Neural crest cell (in vitro differentiated cells): ENCODE measurements at places on chromosomes 7 and 10. TPM values are rescaled to one million over a fixed set of nuclear protein-coding genes. Genes with fewer than 3 reads are reported as not detected.

The SHH gene
- not detected in 2 replicates for total RNA-seq

The KEL gene
- 1.4 and 1.7 TPM in 2 replicates for total RNA-seq

The GALNT11 gene
- total RNA-seq, result 30.6 and 33.7 TPM in 2 replicates

The NOS3 gene
- total RNA-seq, result 6.1 and 7.4 TPM in 2 replicates

The VSTM4 gene
- total RNA-seq, result 2.2 and 2.3 TPM in 2 replicates

The FAM149B1 gene
- total RNA-seq, result 26.8 and 27.2 TPM in 2 replicates

The THNSL1 gene
- 6.3 and 6.5 TPM in 2 replicates for total RNA-seq

- no peak for DNase-seq
Observed at GRCh38 chr10:33365871-33366411, 31.5 kb upstream of the NRP1 start.

DNA sequence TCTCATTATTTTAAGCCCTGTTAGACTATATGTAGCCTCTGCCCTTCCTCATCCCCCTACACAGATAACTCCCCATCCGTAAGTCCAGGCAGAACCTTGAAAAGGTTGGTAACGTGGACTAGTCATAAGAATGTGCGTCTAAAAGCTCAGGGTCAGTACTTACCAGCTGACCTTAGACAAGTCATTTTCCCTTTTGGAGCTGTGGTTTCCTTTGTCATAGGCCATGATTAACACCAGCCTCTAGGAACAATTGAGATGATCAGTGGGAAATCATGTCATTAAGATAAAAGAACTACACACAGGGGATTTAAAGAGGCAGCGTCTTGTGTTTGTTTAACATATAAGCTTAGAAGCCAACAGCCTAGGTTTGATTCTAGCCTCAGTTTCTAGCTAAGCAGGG, 6.9 kb upstream of the UNC5B start:
- DNase-seq, result no peak

DNA sequence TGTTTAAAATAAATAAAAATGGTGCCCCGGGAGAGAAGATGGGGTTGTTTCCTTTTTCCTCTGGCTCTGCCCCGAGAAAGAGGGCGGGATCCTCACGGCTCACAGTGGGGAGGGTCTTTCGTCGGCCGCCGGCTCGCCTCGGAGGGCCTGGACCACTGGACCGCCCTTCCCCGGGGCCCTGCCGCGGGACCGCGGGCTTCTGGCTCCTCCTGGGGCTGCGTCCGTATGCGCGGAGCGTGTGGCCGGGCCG, 3.5 kb upstream of the IGF2BP3 start:
- DNase-seq, result peak; percentile 46

DNA sequence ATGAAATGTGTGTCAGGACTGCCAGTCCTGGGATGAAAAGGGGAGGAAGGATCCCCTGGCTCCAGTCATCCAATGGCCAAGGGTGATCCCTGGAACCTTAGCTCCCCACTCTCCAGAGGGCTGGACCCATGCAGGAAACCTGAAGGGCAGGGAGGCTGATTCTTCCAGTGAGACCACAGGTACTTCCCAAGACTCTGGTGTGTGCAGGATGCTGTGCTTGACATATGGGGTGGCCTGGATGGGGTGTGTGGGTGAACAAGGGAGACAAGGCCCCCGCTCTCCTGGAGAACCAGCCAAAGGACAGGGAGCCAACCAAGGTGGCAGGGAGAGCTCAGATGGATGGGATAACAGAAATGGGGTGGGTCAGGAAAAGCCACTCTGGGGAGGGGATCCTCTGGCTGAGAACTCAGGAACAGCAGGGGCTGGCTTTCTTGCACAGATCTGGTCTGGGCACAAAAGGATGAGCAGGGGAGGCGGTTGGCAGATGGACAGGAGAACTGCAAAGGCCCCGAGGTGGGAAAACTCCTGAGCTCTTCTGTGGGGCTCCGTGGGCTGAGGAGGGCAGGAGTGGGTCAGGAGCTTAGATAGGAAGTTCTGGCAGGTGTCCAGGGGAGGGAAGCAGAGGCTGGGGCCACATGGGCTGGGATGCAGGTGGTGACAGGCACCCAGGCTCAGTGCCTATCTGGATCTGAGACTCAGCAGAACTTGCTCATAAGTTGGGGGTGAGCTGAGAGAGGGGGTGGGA, 100.6 kb downstream of the ARHGAP22 start:
- DNase-seq, result no peak

DNA sequence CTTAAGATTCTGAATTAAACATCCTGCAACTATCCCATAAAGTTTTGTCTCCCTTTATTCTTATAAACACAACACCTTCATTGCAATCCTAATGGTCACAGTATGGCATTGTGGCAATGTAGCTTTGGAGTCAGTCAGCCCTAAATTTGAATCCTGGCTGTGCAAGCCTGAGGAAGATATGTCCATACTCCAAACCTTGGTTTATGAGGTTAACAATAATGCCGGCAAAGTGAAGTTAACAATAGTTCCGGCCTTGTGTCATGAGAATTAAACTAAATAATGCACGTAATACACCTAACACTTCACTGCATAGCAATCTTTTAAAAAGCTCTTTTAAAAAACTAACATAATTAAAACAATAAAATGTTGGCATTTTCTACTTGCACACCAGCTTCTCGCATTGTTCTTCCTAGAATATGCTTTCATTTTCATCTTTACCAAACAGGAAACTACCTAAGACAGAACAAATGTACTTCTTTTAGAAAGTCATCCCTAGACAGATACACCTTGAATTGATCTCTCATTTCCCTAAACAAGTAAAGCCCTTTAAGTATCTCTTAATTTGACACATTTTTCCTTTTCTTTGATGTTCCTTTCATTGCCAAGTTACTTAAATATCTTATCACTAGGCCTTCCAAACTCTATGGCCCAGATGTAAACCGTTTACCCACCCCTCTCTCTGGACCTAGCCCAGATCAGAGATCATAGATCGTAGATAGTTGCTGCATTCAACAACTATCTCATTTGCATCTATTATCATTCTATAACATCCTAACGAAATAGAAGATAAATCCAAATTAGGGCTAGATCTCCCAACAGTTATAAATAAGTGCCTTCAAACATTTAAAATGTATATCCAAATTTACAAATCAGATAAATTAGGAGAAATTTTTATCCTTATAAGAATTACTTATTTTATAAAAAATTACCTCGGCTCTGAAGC, 66.7 kb downstream of the CREB3L2 start:
- DNase-seq, result no peak

DNA sequence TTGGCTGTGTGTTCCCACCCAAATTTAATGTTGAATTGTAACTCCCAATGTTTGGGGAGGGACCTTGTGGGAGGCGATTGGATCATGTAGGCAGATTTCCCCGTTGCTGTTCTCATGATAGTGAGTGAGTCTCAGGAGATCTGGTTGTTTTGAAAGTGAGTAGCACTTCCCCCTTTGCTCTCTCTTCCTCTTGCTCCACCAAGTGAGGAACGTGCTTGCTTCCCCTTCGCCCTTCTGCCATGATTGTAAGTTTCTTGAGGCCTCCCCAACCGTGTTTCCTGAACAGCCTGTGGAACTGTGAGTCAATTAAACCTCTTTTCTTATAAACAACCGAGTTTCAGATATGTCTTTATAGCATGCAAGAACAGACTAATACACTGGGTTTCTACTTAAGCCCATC, 176.3 kb downstream of the CDK14 start:
- no peak for DNase-seq

DNA sequence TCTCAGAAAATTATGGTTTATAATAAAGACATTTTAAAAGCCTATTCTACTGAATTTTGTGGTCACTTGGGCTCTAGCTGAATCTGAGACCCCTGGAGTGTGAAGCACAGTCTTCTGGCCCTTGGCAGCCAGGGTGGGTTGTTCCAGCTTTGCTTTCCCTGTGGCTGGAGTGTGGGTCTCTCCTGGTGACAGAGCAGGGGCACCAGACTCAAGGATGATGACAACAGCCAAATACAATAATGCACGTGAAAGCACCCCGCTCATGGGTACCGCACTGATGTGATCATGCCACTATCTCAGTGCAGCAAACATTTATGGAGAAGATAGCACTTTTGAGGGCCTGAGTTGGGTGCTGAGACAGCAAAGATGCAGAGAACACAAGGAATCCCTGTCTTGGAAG, 134.8 kb upstream of the ADAM12 start:
- no peak for DNase-seq

DNA sequence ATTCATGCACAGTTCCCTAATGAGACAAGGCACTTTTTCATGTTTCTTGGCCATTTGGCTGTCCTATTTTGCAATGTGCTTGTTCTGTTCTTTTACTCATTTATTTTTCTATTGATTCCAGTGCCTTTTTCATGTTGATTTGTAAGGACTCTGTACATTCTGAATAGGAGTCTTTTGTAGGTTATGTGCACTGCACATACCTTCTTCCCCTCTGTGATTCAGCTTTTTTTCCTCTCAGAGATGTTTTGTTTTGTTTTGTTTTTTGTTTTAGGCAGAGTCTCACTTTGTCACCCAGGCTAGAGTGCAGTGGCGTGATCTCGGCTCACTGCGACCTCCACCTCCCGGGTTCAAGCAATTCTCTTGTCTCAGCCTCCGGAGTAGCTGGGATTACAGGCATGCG, 59.7 kb downstream of the KCNH2 start:
- no peak for DNase-seq

DNA sequence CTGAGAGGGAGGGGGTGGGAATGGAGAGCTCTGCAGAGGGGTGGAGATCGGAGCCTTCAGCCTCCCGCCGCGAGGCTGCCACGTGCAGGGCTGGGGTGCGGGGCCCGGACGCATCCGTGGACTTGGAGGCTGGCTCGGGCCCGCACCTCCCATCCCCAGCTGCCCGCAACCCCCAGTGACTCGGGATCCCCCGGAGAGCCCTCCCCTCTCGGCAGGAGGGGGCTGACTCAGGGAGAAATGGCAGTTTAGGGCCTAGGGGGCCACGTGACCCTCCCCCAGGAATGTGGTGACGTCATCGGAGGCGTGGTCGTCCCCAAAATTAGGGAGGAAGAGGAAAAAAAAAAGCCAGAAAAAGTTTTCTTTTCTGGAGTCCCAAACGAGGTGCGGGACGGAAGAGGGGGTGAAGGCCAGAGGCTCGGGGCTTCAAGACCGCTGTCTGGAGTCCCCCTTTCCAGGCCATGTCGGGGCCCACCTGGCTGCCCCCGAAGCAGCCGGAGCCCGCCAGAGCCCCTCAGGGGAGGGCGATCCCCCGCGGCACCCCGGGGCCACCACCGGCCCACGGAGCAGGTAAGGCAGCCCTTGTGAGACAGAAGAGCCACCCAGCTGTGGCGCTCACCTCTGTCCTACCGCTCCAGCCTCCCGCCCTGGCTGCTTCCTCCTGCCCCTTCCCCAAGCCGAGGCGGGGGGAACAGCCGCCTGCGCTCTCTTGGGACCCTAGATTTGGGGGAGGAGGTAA, at the start of gene TRIP6:
TSS of gene TRIP6 (plus strand) at position 348 of the 736 bp plus-strand sequence. CDS start at position 459, 111 bp downstream.
- peak; percentile 61 for DNase-seq

DNA sequence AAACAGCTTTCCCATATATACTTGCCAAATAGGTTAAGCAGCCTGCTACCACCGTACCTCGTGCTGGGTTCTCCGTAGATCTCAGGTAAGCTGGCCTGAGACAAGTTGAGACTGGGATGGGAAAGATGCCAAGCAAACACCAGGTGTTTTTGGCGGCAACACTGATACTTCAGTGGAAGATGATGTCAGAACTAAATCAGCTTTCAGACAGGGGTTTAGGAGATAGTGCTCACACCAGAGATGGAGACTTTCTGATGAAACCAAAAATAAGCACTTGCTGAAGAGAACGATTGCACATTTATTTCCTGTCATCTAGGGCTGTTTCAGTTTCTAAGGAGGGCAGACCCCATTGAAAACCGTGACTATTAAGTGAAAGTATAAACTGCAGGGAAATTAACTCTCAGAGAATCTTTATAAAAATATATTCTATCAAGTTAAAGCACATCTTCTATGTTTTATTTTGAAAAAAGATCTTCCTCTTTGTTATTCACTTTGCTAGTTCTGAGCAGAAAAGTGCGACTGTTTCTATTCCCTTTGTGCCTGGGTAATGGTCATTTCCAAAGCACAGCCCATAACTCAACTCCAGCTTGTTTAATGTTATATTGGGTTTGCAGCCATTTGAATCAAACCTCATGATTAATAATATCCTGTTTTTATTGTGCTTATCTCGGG, 149.9 kb downstream of the CPED1 start:
- no peak for DNase-seq

DNA sequence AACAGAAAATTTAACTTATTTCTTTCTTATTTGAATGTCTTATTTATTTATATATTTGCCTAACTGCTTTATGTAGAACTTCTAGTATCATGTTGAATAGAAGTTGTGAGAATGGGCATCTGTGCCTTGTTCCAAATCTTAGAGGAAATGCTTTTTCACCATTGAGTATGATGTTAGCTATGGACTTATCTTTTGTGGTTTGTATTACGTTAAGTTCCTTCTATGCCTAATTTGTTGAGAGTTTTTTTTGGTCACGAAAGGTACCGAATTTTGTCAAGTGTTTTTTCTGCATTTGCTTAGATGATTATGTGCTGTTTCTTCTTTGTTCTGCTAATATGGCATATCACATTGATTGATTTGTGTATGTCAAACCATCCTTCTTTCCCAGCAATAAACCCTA, 161.0 kb upstream of the TRIM24 start:
- DNase-seq, result no peak

GRCh38 chr10:71725998-71726579, 6.5 kb upstream of the C10orf105 start:
- peak; percentile 33 for DNase-seq

DNA sequence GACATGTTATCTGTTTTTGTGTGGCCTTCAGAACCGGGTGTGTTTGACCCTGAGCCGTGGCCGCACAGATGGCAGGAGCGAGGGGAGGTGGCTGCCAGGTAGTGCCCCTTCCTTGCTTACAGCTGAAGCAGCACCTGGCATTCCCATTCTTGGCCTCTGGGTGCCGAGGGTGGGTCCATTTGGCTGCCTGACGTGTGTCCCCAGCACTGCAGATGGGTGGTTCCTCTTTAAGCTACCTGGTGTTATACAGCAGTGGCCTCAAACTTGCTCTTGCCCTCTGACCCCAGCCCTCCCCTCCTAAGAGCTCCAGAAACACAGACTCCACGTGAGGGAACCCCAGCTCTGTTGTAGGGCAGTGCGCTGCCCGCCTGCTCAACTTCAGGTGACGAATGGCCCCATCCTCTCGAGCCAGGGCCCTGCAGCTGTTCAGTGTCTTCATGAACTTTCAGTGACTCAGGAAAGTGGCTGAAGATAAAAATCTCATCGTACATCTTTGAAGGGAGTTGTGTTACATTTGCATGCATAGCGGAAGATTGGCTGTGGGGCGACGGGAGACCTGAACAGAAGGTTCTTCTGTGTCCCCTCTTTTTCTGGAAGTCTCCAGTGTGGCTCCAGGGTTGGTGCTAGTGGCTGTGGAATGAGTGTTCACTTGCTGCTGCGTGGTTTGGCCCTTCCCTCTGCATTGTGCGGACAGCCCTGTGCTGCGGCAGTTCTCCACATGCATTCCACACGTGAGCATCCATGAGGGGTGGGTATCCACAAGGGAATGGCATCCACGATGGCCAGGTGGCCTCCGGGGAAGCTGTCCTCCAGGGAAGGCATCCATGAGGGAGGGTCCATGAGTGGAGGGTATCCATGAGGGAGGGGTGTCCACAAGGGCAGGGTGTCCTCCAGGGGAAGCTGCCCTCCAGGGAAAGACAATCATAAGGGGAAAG, 91.6 kb downstream of the INPP5A start:
- DNase-seq, result no peak
